ENCODE measurements at places on chromosomes 1 and 21.

DNA sequence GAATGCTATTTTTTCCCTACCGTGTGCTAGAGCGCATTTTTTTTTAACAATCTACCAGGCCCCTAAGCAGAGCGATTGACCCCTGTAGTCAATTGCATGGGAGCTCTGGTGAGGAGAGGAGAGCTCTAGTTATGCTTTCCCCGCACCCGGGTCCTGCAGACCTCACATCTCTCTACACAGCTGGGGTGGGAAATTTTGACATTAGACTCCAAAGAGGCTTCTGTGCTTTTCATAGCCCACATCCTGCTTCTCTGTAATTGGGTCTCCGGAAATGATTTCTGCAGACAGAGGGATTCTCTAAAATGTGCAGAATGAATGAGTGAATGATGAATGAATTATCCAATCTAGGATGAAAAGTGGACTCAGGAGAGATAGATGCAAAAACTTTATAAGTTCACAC is 41.5 kb upstream of the DUSP10 start:
- no peak for DNase-seq

- no peak for DNase-seq
Measured at GRCh38 chr1:162412002-162412401, at the start of gene SH2D1B. SH2D1B (minus strand) TSS chr1:162412136; CDS start chr1:162412016, 120 bp downstream.

GRCh38 chr1:29559056-29559455 is 322.7 kb downstream of the PTPRU start:
- DNase-seq: no peak

DNA sequence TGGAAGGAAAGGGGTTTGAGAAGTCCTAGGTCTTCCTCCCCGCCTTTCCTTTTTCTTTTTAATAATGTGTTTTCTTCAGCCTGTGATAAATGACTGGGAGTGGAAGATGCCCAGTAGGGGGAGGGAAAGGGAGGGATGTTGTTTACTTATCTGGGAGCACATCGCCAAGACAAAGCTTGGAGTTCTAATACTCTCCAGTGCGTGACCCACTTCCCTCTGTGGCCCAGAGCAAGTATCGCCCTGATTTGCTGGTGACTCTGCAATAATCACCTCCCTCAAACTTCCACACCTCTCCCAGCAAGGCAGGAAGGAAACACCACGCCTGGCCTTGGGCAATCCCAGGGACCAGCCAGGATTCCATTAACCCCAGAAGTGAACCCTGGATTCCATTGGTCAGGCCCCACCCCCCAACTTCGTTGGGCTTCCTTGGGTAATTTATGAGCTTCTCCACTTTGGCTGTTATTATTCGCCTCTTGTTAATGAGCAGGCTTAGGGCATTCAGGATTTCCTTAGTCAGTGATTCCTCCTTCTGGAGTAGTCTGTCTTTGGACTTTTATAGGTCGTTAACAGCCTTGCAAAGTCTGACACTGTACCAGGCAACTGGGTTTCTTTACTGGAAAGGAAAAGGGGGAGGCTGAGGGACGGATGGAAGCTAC is 24.3 kb upstream of the GRHL3 start:
- no peak for DNase-seq

GRCh38 chr1:151741516-151741915 is 20.2 kb downstream of the RIIAD1 start:
- DNase-seq: no peak
